ENCODE measurements at places on chromosomes 1 and 21. TPM values are rescaled to one million over a fixed set of nuclear protein-coding genes. Genes with fewer than 3 reads are reported as not detected.

- no peaks in the 10 kb centered on the region for H3K36me3 ChIP-seq
- H3K27me3 ChIP-seq = no peaks in the 10 kb centered on the region
- H3K4me3 ChIP-seq = no peak overlapping the region
- H3K27ac ChIP-seq = no peak overlapping the region
- H3K4me1 ChIP-seq = no peaks in the 10 kb centered on the region
- DNase-seq = no peak
Measured at GRCh38 chr1:108075055-108075454, 110.1 kb upstream of the VAV3 start.

DNA sequence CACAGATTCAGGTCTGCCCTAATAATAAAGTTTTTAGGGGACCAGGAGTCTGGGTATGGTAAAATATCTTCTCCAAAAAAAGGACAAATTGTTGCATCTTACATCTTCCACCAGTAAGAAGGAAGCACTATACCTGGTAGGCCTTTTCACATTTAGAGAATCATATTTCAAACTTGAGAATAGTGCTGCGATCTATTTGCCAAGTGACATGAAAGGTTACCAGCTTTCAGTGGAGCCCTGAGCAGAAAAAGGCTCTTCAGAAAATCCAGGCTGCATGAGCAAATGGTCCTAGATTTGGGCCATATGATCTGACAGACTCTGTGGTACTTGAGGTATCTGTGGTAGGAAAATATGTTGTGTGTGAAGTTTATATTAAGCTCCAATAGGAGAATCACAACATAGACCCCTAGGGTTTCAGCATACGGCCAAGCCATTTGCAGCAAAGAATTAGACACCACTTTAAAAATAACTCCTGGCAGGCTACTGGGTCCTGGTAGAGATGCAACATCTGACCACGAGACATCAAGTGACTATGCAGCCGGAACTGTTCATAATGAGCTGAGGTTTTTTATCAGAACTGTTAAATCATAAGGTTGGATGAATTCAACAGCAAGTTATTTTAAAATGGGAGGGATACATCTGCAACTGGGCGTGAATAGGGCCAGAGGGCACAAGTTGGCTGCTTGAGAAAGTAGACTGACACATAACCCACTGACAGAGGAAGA is 38.6 kb upstream of the CCDC190 start:
- H3K4me1 ChIP-seq = no peaks in the 10 kb centered on the region
- no peak overlapping the region for H3K27ac ChIP-seq
- no peaks in the 10 kb centered on the region for H3K36me3 ChIP-seq
- no peak for DNase-seq

DNA sequence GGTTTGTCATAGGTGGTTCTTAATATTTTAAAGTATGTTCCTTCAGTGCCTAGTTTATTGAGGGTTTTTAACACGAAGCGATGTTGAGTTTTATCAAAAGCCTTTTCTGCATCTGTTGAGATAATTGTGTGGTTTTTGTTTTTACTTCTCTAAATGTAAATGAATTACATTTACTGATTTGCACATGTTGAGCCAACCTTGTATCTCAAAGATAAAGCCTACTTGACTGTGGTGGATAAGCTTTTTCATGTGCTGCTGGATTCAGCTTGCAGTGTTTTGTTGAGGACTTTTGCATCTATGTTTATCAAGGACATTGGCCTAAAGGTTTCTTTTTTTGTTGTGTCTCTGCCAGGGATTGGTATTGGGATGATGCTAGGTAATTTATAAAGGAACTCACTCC is 142.5 kb downstream of the PRDM2 start:
- DNase-seq = no peak
- H3K36me3 ChIP-seq = no peaks in the 10 kb centered on the region
- H3K4me1 ChIP-seq = no peaks in the 10 kb centered on the region
- no peak overlapping the region for H3K4me3 ChIP-seq

DNA sequence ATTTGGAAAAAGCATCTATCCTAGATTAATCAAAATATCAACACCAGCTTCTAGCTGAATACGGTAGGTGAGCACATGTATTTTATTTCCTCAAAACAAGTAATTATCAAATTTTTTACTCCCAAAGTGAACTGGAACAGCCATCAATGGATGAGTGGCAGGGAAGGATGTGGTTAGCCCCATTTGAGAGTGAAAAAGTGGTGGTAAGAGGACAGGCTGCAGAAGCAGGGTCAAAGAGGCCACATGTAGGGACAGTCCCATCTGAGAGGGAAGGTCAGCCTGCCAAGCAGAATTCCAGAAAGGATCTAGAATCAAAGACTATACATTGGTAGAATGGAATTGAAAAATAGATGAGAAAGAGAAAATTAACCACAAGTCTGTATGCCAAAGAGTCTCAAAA is 163.8 kb downstream of the SMYD3 start:
- H3K27ac ChIP-seq = no peak overlapping the region
- H3K4me3 ChIP-seq = no peak overlapping the region
- no peaks in the 10 kb centered on the region for H3K27me3 ChIP-seq

GRCh38 chr1:180611016-180611930 is 20.5 kb upstream of the XPR1 start:
- H3K36me3 ChIP-seq = no peaks in the 10 kb centered on the region
- no peak overlapping the region for H3K27ac ChIP-seq
- no peak for DNase-seq
- H3K27me3 ChIP-seq = no peaks in the 10 kb centered on the region
- H3K4me3 ChIP-seq = no peak overlapping the region

DNA sequence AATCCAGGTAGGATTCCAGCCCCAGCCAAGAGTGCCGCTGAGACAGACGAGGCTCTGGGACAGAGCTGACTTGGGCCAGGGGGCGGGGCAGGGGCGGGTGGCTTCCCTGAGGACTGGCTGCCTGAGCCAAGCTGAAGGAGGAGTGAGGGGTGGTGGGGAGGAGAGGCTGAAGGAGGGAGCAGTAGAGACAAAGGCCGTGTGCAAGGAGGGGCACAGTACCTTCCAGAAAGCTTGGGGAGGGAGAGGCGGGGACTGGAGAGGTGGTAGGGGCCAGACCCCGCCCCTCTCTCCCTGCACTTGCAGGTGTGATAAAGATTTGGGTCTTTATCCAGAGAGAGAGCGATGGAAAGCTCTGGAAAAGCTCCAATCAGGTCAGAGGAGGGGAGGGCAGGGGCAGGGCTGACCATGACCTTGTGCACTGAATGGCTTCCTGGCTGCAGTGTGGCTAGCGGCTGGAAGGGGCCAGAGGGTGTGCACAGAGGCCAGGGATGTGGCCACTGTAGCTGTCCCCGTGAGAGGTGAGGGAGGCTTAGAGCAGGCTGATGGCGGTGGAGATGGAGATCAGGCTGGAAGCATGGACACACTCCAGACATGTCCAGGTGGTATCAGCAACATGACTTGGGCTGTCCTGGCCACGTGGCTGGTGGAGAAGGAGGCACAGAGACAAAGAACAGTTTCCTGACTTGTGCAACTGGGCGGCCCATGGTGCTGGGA is 6.7 kb upstream of the EPHA8 start:
- peak; percentile 6 for DNase-seq
- no peaks in the 10 kb centered on the region for H3K27me3 ChIP-seq
- H3K4me3 ChIP-seq = no peak overlapping the region
- no peak overlapping the region for H3K27ac ChIP-seq

Gene TAS1R1
- total RNA-seq = not detected

Gene CELA3B
- total RNA-seq = not detected

Gene KDF1
- total RNA-seq = 28.4 TPM

Gene SOX13
- 19.4 TPM for total RNA-seq

Gene OR14K1
- not detected for total RNA-seq

Gene SYT14
- total RNA-seq = 19.2 TPM
